ENCODE measurements at places on chromosomes 13 and 19.

DNA sequence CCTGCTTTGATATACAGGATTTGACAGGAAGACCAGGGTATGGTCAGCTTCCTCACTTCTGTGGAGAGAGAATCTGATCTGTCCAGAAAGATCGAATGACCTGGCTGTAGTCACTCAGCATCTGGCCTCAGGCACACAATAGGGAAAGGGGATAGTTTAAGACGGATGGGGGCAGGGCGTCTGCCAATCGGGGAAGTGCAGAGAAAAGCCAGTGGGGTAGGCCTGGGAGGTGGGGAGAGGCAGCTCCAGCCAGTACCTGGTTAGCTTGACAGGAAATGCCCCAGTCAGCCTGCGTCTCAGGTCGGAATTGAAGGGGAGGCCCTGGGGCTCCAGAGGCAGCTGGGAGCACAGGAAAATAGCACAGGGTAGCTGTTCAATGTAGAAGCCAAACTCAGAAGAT lies 12.4 kb downstream of the ZNF444 start:
- no peak for DNase-seq

DNA sequence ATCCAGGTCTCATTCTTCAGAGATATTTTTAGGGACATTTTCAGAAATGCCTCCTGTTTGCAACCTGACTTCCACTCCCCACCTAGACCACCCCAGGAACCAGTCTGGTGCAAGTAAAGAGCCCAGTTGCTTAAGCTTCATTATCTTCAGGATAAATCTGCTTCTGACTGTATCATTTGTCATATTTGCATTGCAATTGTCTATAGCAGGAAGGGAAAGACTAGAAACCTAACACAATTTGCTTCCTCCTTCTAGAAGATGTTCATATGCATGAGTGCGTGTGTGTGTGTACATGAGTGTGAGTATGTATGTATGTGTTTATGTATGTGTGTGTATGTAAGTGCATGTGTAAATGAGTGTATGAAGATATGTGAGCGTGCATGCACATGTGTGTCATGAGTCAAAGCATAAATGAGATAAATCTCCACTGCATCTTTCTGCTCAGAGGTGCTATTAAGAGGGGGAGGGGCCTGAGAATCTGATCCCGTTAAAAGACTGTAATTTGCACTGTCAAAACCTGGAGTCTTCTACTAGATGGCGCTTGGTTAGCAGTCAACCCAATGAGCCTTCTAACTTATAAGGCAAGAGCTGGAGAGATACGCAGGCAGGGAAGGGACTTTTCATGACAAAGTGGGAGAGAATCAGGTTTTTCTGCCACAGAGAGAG lies 178.8 kb upstream of the KL start:
- peak; percentile 24 for DNase-seq

DNA sequence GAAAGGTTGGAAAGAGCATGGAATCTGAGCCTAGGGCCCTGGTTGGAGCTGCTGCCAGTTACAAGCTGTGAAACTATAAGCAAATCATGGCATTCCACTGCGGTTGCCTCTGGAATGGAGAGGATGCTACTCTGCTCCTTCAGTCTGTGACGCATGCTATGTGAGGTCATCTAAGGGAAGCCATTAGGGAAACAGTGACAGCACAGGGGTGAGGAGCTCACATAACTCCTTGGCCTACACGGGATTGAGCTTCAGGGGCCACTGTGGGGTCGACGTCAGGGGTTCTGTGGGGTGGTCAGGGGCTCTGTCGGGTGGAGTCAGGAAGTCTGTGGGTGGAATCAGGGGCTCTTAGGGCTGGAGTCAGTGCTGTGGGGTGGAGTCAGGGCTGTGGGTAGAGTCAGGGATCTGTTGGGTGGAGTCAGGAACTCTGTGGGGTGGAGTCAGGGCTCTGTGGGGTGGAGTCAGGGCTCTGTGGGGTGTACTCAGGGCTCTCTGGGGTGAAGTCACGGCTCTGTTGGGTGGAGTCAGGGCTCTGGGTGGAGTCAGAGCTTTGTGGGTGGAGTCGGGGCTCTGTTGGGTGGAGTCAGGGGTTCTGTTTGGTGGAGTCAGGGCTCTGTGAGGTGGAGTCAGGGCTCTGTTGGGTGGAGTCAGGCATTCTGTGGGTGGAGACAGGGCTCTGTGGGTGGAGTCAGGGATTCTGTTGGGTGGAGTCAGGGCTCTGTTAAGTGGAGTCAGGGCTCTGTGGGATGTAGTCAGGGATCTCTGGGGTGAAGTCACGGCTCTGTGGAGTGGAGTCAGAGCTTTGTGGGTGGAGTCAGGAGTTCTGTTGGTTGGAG lies 35.8 kb upstream of the MEDAG start:
- peak; percentile 60 for DNase-seq

- DNase-seq = no peak
Observed at GRCh38 chr13:110945928-110946570, 31.2 kb upstream of the ANKRD10 start.

DNA sequence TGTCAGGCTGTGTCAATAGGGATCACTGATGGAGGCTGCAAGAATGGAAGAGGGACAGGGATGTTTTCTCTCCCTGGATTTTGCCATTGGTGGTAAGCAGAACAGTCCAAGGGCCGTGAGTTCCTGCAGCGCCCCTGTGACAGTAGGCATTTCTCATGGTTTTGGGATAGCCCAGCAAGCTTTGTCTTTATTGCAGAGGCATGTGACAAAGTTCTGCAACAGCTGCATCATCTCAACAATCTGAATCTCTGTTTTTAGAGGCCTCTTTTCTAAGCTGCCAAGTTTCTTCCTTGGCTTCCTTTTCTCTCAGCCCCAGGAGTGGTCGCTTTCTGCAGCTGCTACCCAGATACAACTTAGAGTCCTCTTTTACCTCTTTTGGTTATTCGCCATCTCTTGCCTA lies 95.7 kb upstream of the TSHZ3 start:
- no peak for DNase-seq

- DNase-seq = no peak
Observed at GRCh38 chr19:18894254-18895037, 1.5 kb downstream of the CERS1 start.
